ENCODE measurements at places on chromosomes 11 and 22.

DNA sequence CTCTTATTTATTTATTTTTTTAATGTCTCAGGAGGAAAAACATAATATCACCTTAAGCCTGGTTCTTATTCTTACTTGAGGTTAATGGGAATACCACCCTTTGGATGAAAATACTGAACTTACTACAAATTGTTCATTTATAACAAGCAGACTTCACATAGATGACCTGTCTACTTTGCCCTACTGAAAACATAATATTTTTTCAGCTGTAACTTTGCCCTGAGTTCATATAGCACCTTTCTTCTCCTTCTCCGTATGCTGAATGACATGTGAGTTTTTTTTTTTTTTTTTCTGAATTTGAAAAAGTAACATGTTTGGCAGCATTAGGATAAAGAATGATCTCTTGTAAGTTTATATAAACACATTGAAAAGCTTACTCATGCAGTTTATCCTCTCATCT lies 186.8 kb downstream of the TMEM135 start:
- no peaks in the 10 kb centered on the region for H3K36me3 ChIP-seq
- no peak for DNase-seq
- H3K4me1 ChIP-seq = no peaks in the 10 kb centered on the region
- no peak overlapping the region for H3K4me3 ChIP-seq

DNA sequence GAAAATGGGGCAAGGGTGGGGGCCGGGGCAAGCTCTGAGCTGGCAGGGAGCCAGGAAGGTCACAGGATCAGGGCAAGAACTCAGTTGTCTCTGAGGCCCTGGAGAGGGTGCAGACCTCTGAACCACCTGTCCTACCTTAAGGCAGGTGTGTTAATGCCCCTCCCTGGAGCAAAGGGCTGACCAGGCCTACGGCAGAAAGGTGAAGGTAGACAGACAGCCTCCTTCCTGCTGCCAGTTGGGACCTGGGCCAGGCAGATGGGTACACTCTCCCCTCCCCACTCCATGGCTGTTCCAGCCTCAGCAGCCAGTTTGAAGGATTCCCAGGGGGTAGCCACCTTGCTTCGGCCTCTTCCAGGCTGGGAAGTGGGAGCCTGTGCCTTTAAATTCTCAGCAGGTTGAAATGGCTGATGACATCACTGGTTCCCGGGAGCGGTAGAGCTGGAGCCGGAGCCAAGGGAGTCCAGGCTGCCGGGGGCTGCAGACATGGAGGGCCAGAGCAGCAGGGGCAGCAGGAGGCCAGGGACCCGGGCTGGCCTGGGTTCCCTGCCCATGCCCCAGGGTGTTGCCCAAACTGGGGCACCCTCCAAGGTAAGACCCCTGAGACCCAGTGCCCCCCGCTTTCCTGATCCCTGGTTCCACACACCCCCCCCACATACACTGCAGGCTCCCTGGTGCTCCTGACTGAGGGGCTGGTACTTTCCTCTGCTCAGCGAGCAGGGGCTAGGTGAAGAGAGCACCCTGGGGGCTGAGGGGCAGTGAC lies at the start of gene INPP5J:
TSS of gene INPP5J (plus strand) at position 435 of the 760 bp plus-strand sequence. CDS start at position 484, 49 bp downstream.
- H3K4me3 ChIP-seq = peak within 1 kb of the TSS; percentile 34
- peak within 1 kb of the TSS; percentile 50 for H3K27ac ChIP-seq
- no peaks in the 10 kb centered on the region for H3K36me3 ChIP-seq
- H3K4me1 ChIP-seq = peaks cover 6% of the 10 kb centered on the region
- no peaks in the 10 kb centered on the region for H3K27me3 ChIP-seq

GRCh38 chr11:74319139-74319816 lies 7.8 kb upstream of the P4HA3 start:
- H3K27me3 ChIP-seq = no peaks in the 10 kb centered on the region
- no peak overlapping the region for H3K27ac ChIP-seq
- DNase-seq = no peak
- no peak overlapping the region for H3K4me3 ChIP-seq
- no peaks in the 10 kb centered on the region for H3K36me3 ChIP-seq

- no peaks in the 10 kb centered on the region for H3K27me3 ChIP-seq
- no peaks in the 10 kb centered on the region for H3K4me1 ChIP-seq
- no peak overlapping the region for H3K4me3 ChIP-seq
- no peak for DNase-seq
These were observed 46.1 kb upstream of the BLID start for GRCh38 chr11:122162095-122162494.

- no peak overlapping the region for H3K4me3 ChIP-seq
- H3K27me3 ChIP-seq = no peaks in the 10 kb centered on the region
- H3K36me3 ChIP-seq = no peaks in the 10 kb centered on the region
- H3K4me1 ChIP-seq = no peaks in the 10 kb centered on the region
- no peak overlapping the region for H3K27ac ChIP-seq
These were observed 99.4 kb upstream of the BLID start for GRCh38 chr11:122215244-122215992.

GRCh38 chr22:43313890-43314474 lies 29.2 kb downstream of the SCUBE1 start:
- no peak overlapping the region for H3K4me3 ChIP-seq
- no peak for DNase-seq
- H3K36me3 ChIP-seq = no peaks in the 10 kb centered on the region
- no peaks in the 10 kb centered on the region for H3K27me3 ChIP-seq
- H3K4me1 ChIP-seq = no peaks in the 10 kb centered on the region
- no peak overlapping the region for H3K27ac ChIP-seq

DNA sequence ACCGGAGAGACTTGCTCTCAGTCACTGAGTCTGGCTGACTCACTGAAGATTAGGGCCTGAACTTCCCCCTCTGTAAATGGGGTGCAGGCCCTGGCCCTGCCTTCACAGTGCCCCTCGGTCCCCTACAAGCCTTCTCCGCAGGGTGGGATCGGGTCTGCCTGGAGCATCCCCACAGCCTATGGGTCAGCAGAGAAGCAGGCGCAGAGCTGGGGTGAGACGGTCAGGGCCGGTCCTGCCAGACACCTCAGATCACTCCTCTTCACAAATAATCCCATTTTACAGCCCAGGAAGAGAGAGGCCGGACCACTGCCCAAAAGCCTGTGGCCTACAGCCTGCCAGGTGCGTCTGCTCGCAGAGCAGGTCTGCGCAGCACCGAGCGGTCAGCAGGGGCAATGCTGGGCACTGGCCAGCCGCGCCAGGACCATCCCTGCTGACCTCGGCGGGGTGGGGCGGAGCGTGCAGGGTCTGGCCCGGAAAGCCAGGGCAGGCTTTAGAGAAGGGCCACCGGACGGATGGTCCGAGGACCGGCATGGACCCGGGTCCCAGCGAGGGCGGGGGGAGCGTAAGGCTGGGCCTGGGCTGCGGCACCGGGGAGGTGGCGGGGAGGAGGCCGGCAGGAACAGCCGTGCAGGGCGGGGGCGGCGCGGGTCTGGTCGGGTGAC lies 522 bp upstream of the SEPTIN5 start:
- peak overlapping the region; percentile 16 for H3K4me3 ChIP-seq
- DNase-seq = no peak
- H3K4me1 ChIP-seq = no peaks in the 10 kb centered on the region
- no peak overlapping the region for H3K27ac ChIP-seq
- no peaks in the 10 kb centered on the region for H3K27me3 ChIP-seq

DNA sequence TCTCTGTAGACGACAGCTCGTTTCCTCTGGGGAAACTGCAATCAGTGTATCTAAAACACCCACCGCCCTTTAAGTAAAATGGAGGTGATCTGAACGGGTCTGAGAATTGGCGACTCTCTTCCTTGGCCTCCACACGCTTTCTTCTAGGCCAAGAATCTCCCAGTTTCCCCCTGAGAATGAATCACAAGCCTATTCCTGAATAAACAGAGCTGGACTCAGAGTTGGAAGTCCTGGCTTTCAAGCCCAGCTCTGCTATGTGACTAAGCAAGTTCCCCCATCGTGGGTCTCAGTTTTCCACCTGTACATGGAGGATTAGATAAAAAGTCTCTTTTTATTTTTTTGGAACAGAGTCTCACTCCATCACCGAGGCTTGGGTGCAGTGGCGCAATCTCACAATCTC lies 200.4 kb downstream of the MN1 start:
- no peak for DNase-seq
- H3K27ac ChIP-seq = no peak overlapping the region
- H3K4me3 ChIP-seq = no peak overlapping the region
- no peaks in the 10 kb centered on the region for H3K27me3 ChIP-seq

DNA sequence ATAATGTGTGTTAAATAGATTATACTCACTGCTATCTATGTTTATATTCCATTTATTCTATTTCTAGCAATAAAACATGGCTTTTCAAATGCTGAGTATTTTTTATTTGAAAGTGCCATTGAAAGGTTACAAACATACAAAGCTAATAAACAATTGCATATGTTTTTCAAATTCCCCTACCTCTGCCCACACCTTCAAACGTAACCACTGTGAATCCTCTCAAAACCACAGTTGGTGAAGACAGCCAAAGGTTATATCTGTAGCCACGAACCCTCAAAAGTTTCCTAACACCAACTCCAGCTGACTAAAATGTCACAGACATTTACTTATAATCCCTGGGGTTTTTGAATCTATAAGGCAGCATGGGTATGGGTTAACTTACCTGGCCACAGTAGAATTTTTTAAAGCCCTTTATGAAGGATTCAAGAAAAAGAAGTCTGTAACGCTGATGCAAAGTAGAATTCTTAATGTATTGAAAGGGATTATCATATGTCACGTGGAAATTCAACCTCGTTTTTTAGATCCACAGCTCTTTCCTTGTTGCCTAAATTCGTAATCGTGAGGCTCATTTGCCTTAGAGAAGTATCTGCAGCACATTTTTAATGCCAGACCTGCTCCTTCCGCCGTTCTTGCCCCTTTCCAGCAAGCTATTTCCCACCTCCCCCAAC lies 122.5 kb upstream of the ZC3H12C start:
- H3K27ac ChIP-seq = no peak overlapping the region
- no peaks in the 10 kb centered on the region for H3K36me3 ChIP-seq
- no peak overlapping the region for H3K4me3 ChIP-seq
- no peaks in the 10 kb centered on the region for H3K27me3 ChIP-seq
- no peak for DNase-seq

DNA sequence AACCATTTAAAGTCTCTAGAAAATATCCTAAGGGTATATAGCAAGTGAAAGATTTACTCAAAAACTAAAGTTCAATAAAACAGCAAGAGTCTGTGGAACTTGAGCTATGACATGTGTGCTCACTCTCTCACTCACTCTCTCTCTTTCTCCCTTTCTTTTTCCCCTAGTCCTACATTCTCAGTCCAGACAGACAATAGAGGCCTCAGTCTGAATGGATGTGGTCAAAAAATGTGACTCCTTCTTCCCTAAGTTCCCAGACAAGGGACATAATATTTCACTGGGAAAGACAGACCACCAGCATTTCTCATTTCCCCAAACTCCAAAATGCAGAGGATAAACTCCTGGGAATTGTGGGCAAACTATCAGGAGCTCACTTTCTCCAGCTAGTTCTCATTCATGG lies 17.6 kb upstream of the APLNR start:
- no peak for DNase-seq
- H3K36me3 ChIP-seq = no peaks in the 10 kb centered on the region
- no peaks in the 10 kb centered on the region for H3K27me3 ChIP-seq
- H3K27ac ChIP-seq = no peak overlapping the region
- no peak overlapping the region for H3K4me3 ChIP-seq

- no peak for DNase-seq
- no peaks in the 10 kb centered on the region for H3K4me1 ChIP-seq
- no peak overlapping the region for H3K4me3 ChIP-seq
- no peaks in the 10 kb centered on the region for H3K36me3 ChIP-seq
These were observed 11.8 kb downstream of the IL10RA start for GRCh38 chr11:117997823-117998579.

- DNase-seq = no peak
- H3K36me3 ChIP-seq = no peaks in the 10 kb centered on the region
- H3K4me1 ChIP-seq = no peaks in the 10 kb centered on the region
These were observed 9.2 kb downstream of the OR51F2 start for GRCh38 chr11:4830346-4830745.

DNA sequence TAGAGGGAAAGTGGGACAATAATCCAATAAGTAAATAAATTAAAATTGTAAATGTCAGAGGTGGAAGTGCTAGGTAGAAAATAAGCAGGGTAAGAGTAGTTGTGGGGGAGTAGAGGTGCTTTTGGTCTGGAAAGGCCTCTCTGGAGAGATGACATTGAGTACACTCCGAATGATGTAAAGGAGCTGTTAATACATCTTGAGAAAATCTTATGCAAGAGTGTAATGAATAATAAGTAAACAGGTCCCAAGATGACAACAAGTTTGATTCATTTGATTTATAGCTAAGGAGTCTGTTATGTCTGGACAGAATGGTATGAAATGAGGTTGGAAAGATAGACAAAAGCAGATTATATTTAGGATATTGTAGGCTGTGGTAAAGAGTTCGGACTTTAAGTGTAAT lies 87.5 kb downstream of the TMEM135 start:
- no peak overlapping the region for H3K4me3 ChIP-seq
- H3K27ac ChIP-seq = no peak overlapping the region
- H3K27me3 ChIP-seq = no peaks in the 10 kb centered on the region
- DNase-seq = no peak
- H3K36me3 ChIP-seq = no peaks in the 10 kb centered on the region

- H3K36me3 ChIP-seq = no peaks in the 10 kb centered on the region
- peak within 1 kb of the TSS; percentile 33 for H3K27ac ChIP-seq
- H3K4me3 ChIP-seq = peak within 1 kb of the TSS; percentile 25
- H3K4me1 ChIP-seq = peaks cover 26% of the 10 kb centered on the region
- peak; percentile 86 for DNase-seq
These were observed at the start of gene RASGRP2 for GRCh38 chr11:64743591-64744543. RASGRP2 (minus strand) TSS chr11:64744142; CDS start chr11:64742866, 1,276 bp downstream.

GRCh38 chr11:132008226-132008625 lies 637.8 kb downstream of the NTM start:
- H3K27me3 ChIP-seq = no peaks in the 10 kb centered on the region
- H3K4me1 ChIP-seq = no peaks in the 10 kb centered on the region
- H3K4me3 ChIP-seq = no peak overlapping the region

Data from pancreas (tissue), 10 donors.